ENCODE measurements at places on chromosomes 11 and 22.

GRCh38 chr22:37983860-37984791 lies at the start of gene SOX10:
Gene SOX10 (minus strand): TSS chr22:37984555. CDS start chr22:37983784, 771 bp downstream.
- no peak for DNase-seq

DNA sequence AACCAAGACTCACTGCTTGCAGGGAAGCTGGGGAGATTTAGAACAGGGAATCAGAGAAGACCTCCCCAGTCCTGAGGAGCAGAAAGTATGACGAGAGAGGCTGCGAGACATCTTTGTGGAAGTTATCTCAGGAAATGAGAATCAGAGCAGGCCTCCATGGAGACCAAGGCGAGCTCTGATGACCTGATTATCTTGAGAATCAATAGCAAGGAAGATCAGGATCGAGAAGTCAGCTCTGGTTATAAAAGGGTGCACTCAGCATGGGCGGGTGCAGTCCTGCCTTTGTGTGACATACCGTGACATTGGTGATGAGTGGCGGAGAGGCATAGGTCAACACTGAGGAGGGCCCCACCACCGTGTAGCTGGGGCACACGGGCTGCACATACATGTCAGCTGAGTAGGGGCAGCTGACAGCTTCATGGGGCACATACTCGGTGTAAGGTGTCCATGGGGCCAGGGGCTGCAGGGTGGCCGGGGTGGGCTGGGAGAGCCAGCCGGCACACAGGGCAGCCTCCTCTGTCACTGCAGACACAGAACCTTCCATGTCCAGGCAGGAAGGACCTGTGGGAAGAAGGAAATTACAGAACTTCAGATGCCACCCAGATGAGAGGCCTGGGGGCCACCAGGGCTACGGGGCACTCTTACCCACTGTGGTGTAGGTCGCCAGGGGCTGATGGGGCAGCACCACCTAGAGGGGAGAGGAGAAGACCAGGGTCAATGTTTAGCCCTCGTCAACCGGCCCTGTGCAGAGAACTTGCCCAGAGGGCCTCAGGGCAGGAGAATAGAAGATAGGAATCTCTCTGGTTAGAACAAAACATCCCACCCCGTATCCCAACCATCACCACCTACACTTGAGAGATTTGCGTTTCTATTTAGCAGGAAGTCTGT lies 21.7 kb downstream of the POU2AF1 start:
- no peak for DNase-seq

- DNase-seq = no peak
Observed at GRCh38 chr22:40890881-40891280, 29.0 kb upstream of the DNAJB7 start.

DNA sequence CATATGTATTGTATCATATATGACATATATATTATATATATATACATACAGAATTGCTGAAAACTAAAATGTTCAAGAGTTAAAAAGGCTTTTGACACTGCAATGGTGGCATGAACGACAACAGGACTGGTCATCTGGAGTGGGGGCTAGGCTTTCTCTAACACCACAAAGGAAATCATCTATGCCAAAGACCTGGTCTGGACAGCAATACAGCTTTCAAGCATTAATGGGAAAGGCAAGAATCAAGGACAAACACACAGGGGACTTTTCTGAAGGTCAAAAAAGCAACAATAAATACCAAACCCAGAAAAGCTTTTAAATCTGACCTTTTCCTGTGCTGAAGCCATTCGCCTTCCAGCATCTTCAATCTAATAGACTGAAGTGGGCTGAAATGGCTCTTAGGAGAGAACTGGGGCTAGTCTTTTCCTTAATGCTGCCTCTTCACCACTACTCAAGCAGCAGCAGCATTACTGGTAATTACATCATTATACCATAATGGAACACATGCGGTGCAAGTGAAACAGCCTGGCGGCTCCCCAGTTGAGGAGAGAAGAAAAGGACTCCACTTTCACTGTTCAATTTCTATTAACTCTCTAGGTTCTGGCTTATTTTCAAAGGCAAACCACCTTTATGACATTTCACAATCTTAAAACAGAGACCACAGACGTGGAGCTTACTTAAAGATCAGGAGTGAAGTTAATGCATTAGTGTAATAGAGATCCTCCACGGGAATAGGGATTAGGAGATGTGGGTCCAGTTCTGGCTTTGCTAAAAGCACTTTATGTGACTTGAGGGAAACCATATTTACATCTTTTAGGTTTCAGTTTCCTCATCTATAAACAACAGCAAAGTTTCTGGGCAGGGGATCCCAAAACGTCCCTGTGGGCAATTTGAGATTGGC lies 63.0 kb downstream of the GAB2 start:
- DNase-seq = peak; percentile 19

- DNase-seq = no peak
Observed at GRCh38 chr22:46990937-46991550, 228.6 kb downstream of the TBC1D22A start.

- DNase-seq = no peak
Observed at GRCh38 chr11:1290052-1291040, 19.1 kb downstream of the TOLLIP start.

DNA sequence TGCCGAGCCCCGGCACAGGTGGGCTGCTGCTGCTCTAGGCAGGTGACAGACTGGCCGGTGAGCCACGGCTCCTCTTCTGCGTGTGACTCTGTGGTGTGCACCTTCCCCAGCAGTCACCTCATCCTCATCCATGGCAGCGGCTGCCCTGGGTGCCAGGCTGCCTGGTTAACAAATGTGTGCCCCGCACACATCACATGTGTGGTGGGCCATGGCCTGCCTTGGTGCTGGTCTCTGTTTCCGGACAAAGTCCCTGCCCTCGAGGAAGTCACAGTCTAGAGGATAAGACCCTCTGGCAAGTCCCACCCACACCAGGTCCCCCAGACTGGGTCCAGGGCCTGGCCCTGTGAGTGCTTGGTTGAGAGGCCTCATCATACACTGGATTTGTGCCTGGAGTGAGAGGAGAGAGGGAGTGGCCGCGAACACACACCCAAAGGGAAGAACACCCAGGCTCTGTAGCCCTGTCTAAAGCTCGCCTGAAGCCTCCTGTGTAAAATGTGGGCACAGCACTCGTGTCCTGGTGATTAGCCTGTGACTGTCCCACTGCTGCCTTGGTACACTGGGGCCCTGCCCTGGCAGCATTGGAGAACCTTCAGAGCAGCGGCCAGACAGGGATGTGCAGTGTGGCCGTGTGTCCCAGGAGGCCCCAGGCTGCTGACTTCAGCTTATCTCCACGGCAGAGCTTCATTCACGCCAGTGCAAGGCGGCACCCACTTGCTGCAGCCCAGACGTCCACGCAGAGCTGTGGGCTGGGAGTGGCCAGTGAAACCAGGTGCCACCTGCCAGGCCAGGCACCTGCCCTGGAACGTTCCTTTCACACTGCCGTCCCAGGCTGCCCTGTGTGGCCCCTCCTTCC lies 269.9 kb downstream of the TBC1D22A start:
- DNase-seq = no peak

DNA sequence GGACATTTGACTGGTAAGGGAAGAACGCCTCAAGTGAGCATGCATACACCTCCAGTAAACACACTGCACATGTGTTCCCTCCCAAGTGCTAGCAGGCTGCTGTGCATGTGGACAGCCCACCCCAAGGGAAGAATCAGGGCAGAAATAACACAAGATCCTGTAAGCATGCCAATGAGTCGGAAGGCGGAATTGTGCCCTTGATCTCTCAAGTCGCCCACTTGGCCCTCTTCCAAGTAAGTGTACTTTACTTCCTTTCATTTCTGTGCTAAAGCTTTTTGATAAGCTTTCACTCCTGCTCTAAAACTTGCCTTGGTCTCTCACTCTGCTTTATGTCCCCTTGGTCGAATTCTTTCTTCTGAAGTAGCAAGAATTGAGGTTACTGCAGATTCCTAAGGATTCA lies 139.6 kb downstream of the TRPC6 start:
- no peak for DNase-seq

- no peak for DNase-seq
Observed at GRCh38 chr11:75950141-75950540, 135.1 kb downstream of the UVRAG start.

GRCh38 chr11:24295360-24295759 lies 201.5 kb upstream of the LUZP2 start:
- no peak for DNase-seq

DNA sequence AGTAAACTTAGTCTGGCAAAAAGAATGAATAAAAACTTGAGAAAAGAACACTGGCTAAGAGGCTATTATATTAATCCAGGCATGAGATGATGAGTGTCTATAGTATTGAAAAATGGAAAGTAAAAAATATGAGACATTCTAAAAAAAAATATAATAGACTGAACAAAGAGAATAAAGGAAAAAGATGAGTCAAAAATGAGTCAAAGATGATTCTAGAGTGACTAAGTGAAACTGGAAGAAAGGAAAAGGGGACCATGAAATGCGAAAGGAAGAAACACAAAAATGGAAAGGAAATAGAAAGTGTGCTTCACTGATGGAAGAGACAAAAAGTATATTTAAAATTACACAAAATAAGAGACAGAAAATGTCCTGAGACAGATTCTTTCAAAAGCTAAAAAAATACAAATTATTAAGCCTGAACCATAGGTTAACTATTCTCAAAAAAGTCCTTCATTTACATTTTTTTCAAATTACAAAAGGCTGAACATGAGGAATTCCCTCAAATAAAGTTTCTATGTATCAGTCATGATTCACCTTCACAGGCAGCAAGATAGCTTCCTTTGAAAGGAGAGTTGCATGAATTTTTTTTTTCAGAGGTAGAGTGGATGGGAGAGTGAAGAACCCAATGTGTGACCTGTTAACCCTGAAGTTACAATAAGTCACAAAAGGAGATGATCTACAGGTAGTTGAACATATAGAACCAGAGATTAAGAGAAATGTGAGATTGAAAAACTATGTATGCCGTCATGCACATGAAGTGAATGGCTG lies 75.2 kb downstream of the EIF3M start:
- DNase-seq = no peak

DNA sequence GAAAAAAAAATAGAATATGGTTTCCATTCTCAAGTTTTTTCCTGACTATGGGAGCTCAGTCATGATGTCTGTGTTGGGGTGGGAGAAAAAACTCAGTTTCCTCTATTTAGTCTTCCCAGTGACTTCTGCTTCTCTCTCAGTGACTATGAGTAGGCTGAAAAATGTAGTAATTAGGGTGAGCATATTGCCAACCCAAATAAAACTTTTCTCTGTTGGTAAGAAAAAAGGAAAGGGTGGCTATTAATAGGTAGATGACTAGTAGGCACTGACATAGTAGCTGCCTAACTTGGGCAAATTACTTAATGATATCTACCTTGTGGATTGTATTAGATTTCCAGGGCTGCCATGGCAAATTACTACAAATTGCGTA lies 34.2 kb upstream of the BIRC3 start:
- no peak for DNase-seq
